Neural progenitor cell (in vitro differentiated cells): ENCODE measurements at places on chromosomes 2 and 18. TPM values are rescaled to one million over a fixed set of nuclear protein-coding genes. Genes with fewer than 3 reads are reported as not detected.

The DSC1 gene
- not detected in 2 replicates for total RNA-seq

The BOLL gene
- not detected in 2 replicates for total RNA-seq

DNA sequence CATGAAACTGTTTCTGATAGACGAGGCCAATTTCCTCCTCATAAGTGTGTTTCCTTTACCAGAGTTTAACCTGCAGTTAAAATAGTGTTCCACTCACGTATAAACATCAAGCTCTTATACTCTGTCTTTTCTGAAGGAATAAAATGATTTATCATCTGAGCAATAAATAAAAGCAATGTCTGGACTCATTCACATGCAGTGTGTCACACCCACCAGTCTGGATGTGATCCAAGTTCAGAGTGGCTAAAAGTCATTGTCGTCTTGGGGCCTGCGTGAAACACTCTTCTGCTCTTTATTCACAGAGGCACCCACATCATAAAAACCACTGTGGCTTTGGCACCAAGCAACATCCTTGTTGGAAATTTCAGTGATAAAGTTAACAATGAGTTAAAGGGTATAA, 19.5 kb upstream of the SLC9A4 start:
- H3K27ac ChIP-seq, result no peak overlapping the region
- H3K4me1 ChIP-seq, result no peaks in the 10 kb centered on the region
- no peaks in the 10 kb centered on the region for H3K36me3 ChIP-seq
- H3K4me3 ChIP-seq, result no peak overlapping the region

- H3K4me1 ChIP-seq, result peaks cover 5% of the 10 kb centered on the region
- H3K36me3 ChIP-seq, result no peaks in the 10 kb centered on the region
- H3K4me3 ChIP-seq, result no peak overlapping the region
- H3K27ac ChIP-seq, result no peak overlapping the region
- H3K27me3 ChIP-seq, result peaks cover 24% of the 10 kb centered on the region
- DNase-seq, result no peak
Measured at GRCh38 chr2:161599842-161600241, 24.4 kb upstream of the SLC4A10 start.

GRCh38 chr2:109659396-109660045, 45.4 kb downstream of the SOWAHC start:
- no peak overlapping the region for H3K27ac ChIP-seq
- DNase-seq, result peak; percentile 42
- no peak overlapping the region for H3K4me3 ChIP-seq
- H3K27me3 ChIP-seq, result no peaks in the 10 kb centered on the region
- H3K4me1 ChIP-seq, result peaks cover 7% of the 10 kb centered on the region
- H3K36me3 ChIP-seq, result no peaks in the 10 kb centered on the region

DNA sequence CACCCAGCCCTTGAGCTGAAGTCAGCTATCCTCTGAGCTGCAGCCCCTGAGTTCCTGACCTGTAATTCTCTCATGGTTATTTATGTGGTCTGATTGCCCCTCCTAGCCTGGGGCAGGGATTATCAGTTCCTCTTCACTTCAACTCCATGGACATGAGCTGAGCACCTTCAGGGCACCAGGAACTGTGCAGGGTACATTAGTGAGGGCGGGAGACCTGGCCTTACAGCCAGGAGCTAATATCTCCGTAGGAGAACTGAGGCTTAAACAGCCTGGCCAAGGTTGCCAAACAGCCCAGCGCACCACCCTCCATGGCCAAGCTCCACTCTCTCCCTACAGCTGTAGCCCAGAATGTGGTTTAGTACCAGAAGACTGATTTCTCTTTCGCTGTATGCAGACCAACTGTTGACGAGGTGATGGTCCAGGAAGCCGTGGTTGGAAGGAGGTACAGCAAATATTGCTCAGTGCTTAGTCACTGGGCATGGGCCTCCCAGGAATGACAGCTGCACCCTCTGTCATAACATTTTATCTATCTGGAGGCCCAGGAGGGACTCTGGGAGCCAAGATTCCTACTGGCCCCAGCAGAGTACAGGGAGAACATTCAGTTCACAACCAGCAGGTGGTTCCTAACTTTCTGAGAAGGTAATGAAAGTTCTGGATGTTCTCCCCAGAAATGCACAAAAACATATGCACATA, 228.7 kb upstream of the SIX2 start:
- H3K4me3 ChIP-seq, result no peak overlapping the region
- H3K27me3 ChIP-seq, result no peaks in the 10 kb centered on the region
- H3K36me3 ChIP-seq, result no peaks in the 10 kb centered on the region

- no peak for DNase-seq
- no peaks in the 10 kb centered on the region for H3K27me3 ChIP-seq
- H3K27ac ChIP-seq, result no peak overlapping the region
- no peaks in the 10 kb centered on the region for H3K4me1 ChIP-seq
- H3K36me3 ChIP-seq, result no peaks in the 10 kb centered on the region
- H3K4me3 ChIP-seq, result no peak overlapping the region
Measured at GRCh38 chr2:227292314-227292713, 32.7 kb upstream of the MFF start.

DNA sequence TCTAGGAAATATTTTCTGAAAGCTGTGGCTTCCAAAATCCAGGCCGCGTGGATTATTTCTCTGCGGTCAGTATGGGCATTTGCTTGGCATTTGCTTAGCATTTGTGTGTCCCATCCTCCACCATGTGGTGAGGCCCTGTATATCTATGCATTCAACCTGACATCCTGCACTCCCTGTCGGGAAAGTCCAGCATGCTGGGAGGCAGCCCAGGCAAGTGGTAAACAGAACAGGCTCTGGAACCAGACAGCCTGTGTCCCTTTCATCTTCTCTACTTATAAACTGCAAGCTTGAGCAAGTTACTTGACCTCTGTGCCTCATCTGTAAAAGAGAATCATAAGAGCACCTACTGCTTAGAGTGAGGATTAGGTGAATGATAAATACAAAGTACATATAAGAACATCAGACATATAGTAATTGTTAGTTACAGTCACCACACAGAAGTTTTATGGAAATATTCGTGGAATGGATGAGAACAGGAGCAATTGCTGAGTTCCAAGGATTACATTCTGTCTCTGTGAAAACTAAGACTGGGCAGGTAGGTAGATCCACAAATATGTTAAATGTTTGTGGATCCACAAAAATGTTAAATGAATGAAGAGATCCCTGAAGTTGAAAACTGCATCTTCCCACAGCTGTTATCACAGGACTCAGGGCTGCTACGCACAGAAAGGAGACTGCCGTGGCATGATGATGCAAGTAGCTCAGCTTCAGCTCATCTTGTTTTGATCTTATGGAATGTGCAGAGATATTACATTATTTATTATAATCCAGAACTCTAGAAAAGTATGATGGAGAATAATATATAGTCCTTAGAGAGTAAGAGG, 317.0 kb upstream of the MMADHC start:
- H3K27ac ChIP-seq, result no peak overlapping the region
- H3K4me3 ChIP-seq, result no peak overlapping the region
- H3K36me3 ChIP-seq, result no peaks in the 10 kb centered on the region
- H3K4me1 ChIP-seq, result peaks cover 53% of the 10 kb centered on the region
- H3K27me3 ChIP-seq, result no peaks in the 10 kb centered on the region

DNA sequence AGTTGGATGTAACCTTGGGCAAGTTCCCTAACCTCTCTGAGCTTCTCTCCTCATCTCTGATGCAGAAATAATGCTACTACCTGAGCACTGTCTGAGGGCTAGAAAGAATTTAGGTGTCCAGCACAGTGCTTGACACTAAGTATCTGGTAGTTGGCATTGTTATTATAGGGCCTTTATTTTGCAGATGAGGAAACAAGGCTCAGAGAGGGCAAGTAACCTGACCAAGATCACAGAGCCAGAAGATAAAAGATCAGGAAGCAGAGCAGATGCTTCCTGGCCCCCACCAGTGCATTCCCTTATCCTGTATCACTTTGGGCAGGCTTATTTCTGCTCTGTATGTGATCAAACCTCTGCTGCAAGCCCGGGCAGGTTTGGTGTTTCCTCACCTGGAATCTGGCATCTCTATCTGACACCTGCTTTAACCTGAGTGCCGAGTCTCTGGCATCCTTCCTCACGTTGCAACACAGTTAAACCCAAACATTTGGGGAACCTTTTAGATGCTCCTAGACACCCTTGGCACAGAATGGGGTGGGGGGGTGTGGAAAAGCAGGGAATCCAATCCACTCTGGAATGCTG, 69.9 kb downstream of the PLB1 start:
- H3K4me1 ChIP-seq, result peaks cover 7% of the 10 kb centered on the region
- H3K27me3 ChIP-seq, result peaks cover 25% of the 10 kb centered on the region
- DNase-seq, result no peak

DNA sequence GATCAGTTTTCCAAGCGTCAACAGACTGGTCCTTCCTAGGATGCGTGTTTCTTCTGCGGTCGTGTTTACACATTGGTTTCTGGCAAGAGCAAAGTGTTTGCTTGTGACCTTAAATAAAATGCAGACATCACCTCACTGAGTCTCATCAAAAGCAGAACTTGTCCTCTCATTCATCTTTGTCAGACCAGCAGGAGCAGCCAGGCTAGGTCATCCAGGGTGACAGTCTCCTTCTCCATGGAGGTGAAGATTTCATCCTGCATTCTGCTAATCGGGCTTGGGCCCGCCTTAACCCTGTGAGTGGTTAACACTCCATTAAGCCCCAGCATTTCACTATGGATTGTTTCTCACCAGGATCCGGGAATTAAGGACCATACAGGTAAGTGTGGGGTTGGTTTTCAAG, 64.2 kb upstream of the PID1 start:
- no peak for DNase-seq
- no peaks in the 10 kb centered on the region for H3K27me3 ChIP-seq
- no peak overlapping the region for H3K4me3 ChIP-seq
- no peaks in the 10 kb centered on the region for H3K4me1 ChIP-seq
- H3K27ac ChIP-seq, result no peak overlapping the region
- H3K36me3 ChIP-seq, result no peaks in the 10 kb centered on the region

GRCh38 chr2:200136655-200137054, 169.8 kb upstream of the SPATS2L start:
- H3K27ac ChIP-seq, result no peak overlapping the region
- DNase-seq, result peak; percentile 43
- no peaks in the 10 kb centered on the region for H3K36me3 ChIP-seq
- H3K27me3 ChIP-seq, result no peaks in the 10 kb centered on the region
